ENCODE measurements at places on chromosomes 5 and 9. TPM values are rescaled to one million over a fixed set of nuclear protein-coding genes. Genes with fewer than 3 reads are reported as not detected.
A peak's percentile ranks its signal among the peaks of the same experiment; 100 is the strongest.

The TEX48 gene
- not detected for total RNA-seq

The CRHBP gene
- total RNA-seq: not detected

The SLC12A7 gene
- total RNA-seq: 15.2 TPM

The WNK2 gene
- 1.0 TPM for total RNA-seq

The CDX1 gene
- total RNA-seq: not detected

DNA sequence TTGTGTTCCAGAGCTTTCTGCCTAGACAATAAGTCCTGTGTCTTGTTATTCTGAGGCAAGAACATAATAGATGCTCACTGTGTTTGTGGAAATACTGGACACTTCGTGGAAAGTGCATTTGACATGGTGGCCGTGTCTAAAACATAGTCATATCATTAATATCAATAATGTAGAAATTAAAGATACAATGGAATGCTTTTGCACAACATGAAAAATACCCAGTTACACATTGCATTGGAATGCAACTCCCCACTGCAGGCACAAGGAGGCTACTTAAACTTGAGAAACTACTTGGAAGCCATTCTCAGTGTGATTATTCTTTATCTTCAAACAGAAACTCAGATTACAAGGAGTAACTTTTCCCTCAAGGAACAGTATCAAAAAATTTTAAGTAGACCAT, 145.3 kb upstream of the ZNF462 start:
- DNase-seq: peak; percentile 70

- no peak for DNase-seq
Observed at GRCh38 chr9:129746092-129746777, 6.6 kb downstream of the PTGES start.

DNA sequence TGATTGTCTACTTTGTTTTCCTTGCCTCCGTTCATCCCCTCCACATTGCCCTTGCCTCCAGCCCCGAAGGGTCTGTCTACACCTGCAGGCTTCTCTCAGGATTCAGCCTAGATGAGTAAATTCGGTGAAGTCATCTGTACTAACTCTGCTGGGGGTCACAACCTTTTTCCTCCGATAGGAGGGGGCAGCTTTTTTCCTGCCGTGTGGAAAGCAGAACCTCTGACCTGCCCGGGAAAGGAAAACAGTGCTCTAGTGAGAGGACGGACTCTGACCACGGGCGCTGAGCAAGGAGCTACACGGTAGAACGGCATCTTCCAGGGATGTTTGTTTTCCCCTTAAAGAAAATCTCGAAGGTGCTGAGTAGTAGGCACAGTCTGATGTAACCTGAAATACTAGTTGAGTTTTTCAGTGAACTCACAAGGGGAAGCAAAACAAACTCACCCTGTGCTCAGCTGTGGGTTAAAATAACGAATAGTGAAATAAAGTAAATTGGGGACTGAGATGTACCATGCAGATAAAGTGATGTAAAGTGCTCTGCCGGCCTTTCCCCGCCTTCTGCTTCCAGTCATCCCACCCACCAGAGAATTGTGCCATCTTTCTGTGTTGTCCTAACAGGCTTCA, 281.8 kb downstream of the AOPEP start:
- no peak for DNase-seq

- peak; percentile 36 for DNase-seq
Observed at GRCh38 chr5:138180183-138180782, 1.4 kb downstream of the KIF20A start.

DNA sequence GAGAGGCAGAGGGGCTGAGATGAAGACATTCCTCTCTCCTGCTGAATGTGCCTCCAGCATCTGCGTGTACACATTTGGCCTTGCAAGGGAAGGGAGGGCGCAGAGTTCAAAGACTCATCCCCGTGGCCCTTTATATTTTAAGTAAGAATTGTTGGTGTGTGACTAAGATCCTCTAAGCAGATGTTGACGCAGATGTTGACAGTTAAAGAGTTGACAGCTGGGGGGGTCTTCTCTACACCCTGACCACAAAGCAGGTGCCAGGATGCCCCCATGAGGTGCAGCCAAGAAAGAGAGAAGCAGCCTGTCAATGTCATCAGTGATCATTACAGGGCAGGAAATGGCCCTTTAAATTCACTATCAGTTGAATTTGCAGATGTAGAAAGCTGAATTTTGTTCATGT, 262.9 kb downstream of the IRX1 start:
- DNase-seq: no peak
